Activated CD8-positive, alpha-beta memory T cell treated with anti-CD3 and anti-CD28 coated beads for 4 hours (primary cell): ENCODE measurements at places on chromosomes 4 and X.

DNA sequence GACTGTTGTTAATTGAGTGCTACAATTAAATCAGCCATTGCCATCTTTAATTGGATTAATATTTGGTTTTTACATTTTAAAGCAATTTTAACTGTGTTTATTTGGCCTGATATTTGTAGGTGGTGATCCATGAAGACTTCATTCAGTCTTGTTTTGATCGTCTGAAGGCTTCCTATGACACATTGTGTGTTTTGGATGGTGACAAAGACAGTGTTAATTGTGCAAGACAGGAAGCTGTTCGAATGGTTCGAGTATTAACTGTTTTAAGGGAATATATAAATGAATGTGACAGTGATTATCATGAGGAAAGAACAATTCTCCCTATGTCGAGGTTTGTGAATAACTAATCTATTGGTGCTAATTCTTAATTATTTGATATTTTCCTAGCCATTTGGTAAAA lies 82.6 kb downstream of the USP9X start:
- DNase-seq = no peak

DNA sequence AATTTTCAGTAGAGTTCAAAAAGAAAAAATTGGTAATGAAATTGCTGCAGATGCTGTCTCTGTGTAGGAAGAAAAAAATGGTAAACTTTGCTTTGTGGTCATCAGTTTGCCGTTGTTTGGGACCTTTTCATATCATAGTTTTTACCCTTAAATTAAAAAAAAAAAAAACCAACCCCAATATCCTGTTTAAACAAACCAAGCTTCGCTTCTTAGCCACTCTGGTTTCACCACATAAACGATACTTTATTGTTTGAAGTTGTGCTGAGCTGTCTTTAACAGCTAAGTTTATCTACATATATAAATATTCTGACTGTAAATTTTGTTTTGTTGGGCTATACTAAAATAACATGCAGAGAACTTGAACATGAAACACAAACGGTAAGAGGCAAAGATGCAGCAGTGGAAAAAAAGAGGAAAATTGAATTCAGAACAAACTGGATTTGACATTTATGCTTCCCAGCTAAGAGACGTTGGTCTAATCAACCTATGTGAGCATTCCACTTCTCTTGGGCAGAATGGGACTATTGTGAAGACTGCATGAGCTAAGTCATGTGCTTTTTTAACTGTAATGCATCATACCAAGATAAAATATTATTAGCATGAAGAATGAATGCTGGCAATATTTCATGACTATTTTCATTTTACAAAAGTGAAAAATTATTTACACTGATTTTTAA lies 15.7 kb upstream of the H2AZ1 start:
- DNase-seq = no peak

GRCh38 chrX:153387987-153388721 lies 13.0 kb downstream of the PNMA6E start:
- no peak for DNase-seq

- no peak for DNase-seq
Observed at GRCh38 chr4:184287697-184288255, 70.1 kb upstream of the ENPP6 start.

GRCh38 chr4:156528216-156528615 lies 443.4 kb downstream of the PDGFC start:
- no peak for DNase-seq

- DNase-seq = no peak
Observed at GRCh38 chr4:54378461-54378860, 149.4 kb downstream of the PDGFRA start.

DNA sequence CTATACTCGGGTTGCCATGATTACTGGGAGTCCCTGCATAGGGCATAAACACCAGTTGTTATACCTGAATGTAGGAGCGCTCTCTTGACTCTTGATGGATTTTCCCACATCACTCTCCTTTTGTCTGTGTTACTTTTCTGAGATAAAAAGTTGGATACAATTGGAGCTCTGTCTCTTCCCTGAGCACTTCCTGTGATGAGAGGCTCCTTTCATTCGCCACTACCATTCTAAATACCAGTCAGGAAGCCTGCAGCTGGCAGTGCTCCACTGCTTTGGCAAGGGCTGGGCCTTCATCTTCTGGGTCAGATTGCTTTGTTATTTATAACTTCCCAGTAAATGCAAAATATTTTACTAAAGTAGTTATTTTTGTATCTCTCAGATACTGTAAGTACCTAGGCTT lies 13.9 kb downstream of the TCEANC start:
- DNase-seq = no peak

DNA sequence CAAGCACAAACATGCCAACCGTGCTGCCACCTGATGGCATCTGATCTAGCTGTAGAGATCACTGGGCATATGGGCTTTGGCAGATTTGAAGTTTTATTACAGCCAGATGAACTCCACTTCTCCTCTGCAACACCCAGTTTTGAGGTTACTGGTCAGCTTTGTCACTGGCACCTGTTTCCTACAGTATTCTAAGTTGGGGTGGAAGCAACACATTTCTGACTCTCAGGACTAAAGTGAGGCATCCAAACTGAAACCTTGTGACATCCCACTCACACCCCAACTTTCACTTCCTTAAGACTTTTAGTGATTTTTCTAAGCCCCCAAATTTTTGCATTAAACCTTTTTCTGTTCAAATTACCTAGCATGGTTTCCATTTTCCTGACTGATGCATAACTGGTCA lies 115.1 kb upstream of the PCDH18 start:
- no peak for DNase-seq

DNA sequence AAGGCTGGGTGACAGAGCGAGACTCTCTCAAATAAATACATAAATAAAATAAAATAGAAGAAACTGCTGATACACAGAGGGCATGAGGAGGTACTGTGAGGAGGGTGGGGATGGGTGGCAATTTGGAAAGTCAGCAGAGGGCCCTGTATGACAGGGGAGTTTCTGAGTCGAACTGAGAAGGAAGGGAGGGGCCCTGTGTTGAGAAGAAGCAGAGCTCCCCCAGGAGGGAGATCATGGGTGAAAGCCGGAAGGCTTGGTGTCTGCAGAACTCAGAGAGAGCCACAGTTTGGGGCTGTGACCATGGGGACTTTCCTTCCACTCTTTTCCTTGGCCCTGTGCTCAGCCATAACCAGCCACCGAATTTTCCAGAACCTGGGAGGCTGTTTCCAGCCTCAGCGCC lies 24.8 kb upstream of the AFAP1 start:
- no peak for DNase-seq

DNA sequence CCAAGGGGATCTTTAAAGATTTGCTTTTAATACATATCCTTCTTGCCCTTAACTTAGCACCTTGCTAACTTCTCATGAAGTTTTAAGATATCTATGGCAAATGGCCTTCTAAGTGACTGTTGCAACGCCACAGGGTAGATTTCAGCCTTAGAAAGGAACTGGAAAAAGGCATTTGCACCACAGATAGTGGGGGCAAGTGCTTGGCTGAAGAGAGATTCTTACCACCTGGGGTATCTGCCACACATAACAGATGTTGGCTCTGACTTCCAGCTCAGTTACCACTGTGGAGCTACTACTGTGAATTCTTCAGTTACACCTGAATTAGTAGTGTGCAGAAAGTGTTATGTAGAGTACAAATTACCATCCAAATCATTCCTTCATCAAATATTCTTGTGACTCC lies 302.6 kb downstream of the PPP3CA start:
- DNase-seq = no peak

- DNase-seq = no peak
Observed at GRCh38 chr4:1097553-1097952, 15.8 kb downstream of the RNF212 start.

DNA sequence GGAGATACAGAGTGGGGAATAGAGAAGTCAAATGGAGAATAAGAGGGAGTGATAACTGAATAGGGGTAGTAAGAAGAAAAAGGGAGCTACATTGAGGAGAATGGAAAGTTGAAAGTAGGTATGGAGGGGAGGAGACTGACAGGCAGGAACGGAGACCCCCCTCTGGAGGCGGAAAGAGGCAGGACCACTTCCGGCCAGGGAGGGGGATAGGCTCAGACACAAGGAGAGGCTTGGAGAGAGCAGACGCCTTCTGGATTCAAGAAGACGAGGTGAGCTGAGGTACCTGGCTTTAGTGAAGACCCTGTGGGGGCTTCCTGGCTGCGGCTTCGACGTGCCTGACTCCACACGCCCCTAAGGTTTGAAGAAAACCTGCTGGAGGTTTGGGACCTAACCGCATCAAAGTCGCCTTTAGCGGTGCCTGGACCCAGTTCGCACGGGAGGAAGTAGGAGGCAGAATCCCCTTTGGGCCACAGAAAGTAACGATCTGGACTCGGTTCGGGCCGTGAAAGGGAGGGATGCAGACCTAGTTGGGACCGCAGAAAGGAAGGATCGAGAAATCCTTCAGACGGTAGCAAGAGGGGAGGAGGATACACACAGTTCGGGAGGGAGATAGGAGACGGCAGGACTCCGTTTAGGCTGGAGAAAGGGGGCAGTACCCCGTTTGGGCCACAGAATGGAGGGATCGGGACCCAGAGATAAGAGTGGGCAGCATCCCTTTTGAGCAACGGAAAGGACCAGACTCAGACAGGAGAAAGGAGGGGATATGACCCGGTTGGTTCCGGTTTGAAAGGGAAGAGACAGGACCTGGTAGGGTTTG lies at the start of gene TRO:
TSS of gene TRO (plus strand) at position 215 of the 817 bp plus-strand sequence. CDS start 1,423 bp downstream, outside the sequence.
- DNase-seq = no peak

DNA sequence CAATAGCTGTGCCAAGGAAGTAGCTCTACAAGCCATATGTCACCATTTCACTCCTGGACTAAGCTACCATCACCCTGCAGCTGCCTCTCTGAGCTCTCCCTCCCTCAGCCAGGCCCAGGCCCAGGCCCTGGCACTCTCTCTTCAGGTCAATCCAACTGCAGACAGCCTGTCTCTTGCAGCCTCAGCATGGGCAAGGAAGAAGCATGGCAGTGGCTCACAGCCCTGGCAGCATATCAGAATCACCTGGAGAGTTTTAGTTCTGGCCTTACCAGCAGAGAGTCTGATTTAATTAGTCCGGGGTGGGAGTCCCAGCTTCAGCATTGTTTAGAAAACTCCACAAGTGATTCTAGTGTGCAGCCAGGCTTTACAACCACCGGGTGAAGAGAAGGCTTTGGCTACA lies 31.5 kb downstream of the NALF2 start:
- DNase-seq = no peak

DNA sequence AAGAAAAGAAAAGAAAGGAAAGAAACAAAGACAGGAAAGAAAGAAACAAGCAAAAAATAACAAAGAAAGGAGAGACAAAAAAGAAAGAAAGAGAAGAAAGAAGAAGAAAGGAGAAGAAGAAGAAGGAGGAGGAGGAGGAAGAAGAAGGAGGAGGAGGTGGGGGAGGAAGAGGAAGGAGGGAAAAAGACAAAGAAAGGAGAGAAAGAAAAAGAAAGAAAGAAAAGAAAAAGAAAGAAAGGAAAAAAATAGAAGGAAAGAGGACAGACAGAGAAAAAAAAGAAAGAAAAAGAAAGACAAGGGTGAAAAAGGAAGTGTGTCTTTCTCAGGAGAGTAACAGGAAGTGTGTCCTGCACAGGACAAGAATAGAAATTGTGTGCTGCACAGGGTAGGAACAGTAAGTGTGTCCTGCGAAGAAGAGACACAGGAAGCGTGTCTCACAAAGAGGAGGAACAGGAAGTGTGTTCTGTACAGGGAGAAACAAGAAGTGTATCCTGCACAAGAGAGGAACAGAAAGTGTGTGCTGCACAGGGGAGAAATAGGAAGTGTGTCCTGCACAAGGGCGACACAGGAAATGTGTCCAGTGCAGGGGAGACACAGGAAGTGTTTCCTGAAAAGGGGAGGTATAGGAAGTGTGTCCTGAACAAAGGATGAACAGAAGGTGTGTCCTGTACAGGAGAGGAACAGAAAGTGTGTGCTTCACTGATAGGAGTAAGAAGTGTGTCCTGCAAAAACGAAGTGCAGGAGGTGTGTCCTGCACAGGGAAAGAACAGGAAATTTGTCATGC lies 101.2 kb downstream of the ARSF start:
- no peak for DNase-seq

- DNase-seq = no peak
Observed at GRCh38 chr4:81179326-81179725, 35.7 kb downstream of the PRKG2 start.
